H54 (cell line): ENCODE measurements at places on chromosomes 11 and 22.

GRCh38 chr22:43995798-43996169 lies 28.3 kb upstream of the PARVB start:
- no peak for DNase-seq

DNA sequence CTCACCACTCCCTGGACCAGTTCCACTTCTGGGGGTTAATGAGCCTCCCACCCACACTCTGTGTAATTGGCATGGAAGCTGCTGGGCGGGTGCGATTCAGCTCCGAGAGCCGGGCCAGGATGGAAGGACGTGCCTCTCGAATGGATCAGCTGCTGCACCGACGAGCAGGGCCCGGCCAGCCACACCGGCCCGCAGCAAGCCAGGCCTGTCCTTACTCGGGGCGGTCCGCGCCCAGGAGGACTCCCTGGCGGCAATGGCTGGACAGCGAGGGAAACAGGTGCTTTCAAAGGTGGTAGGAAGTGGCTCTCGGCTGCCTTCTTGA lies 4.3 kb upstream of the SHISAL1 start:
- no peak for DNase-seq

- no peak for DNase-seq
Observed at GRCh38 chr22:28903080-28903479, 19.7 kb downstream of the ZNRF3 start.

DNA sequence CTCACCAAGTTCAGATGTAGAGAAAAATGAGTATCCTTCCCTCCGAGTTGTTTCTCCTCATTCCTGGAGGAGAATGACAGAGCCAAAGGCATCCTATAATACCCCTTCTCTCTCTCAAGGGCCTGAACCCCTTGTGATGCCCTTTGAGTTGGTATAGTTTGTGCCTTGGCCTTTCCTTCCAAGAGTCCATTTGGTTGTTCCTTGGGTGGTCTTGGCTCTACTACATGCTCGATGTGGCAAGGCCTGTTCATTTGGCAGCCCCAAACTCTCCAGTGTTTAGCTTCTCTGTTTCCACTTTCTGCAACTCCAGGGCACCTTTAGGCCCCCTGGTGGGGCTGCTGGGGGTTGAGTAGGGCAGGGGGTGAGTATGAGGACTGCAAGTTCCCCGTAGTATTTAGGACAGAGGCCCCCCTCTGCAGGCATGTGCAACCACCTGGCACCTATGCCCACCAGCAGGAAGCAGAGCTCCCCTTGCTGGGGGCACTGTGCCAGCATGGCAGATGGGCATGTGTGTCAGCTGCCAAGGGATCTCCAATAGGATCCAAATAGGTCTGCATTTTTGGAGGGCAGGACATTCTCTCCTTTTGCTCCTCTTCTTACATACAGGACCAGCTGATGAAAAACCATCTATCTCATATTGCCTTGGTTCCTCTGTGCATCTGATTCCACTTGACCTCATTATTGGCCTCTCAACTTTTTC lies 217.2 kb upstream of the CADM1 start:
- DNase-seq = no peak

DNA sequence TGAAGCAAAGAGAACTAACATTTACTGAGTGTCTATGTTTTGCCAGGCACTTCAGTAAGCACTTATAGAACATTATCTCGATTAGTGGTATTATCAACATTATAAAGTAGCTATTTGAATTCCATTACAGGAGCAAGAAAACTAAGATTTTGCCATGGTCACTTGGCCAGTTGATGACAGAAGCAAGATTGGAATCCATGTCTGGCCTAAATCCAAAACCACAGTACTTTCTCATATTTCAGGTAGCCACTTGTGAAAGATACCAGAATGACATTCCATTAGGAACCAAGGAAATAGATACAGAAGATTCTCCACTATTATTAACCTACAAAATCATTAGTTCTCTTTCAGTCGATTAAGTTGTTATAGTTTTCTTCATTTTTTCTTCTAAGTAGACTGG lies 691.0 kb upstream of the API5 start:
- no peak for DNase-seq

DNA sequence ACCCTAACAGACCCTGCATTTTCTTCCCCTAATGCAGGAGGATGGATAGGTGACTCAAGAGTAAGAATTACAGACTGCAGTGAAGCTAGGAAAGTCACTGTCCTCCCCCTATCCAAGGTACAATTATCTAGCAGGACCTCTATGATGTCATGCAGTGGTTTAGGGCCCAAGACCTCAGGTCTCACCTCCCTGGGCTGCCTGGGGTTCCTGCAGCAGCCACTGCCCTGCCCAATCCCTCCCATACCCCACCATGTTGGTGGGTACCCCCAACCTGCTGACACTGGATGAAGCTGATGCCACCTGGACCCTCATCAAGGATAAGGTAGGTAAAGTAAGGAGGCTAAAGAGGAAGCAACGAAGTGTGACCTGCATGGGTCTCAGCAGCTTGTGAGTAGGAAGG lies at the start of gene C11orf42:
Gene C11orf42, plus strand, starts transcription at position 192 of the 400 bp plus-strand sequence. Its CDS starts 59 bp downstream, at position 251.
- no peak for DNase-seq

DNA sequence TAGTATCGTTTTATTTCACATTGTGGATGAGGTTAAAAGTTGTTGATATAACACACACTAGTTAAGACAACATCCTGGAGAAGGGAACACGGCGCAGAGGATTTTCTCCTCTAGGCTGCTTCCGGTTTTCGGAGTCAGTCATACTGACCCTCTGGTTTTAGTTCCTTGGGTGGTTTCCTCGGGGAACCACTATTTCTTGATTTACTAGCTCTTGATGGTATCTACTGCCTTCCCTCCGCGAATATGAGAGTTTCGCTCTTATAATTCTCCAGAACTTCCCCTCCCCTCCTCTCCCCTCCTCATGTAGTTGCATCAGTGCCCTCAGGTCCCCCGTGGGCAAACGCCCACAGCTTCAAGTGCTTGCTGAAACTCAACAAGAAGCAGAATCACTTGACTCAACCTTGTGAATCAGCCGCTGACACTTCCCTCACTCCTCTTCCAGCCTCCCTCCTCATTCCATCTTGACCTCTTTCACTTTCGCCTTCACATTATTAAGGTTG lies 15.9 kb upstream of the APOBEC3A start:
- DNase-seq = no peak

- no peak for DNase-seq
Observed at GRCh38 chr11:119964136-119965025, 173.5 kb downstream of the TRIM29 start.

DNA sequence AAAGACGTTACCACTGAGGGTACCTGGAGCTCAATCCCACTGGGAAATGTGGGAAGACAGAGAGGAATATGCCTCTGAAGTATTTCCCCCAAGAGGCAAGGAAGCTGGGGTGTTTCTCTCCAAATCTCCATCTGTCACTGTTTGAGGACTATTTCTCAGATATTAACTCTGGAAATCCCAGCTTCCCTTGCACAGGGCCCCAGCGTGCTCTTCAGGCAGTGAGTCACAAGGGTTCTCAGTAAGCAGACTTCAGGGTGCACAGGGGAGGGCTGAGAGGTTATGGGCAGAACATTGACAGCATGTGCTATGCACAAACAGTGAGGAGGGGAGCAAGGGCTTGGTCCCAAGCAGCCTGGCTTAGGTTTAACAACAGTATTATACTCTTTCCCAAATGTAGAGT lies 60.9 kb upstream of the EED start:
- no peak for DNase-seq

DNA sequence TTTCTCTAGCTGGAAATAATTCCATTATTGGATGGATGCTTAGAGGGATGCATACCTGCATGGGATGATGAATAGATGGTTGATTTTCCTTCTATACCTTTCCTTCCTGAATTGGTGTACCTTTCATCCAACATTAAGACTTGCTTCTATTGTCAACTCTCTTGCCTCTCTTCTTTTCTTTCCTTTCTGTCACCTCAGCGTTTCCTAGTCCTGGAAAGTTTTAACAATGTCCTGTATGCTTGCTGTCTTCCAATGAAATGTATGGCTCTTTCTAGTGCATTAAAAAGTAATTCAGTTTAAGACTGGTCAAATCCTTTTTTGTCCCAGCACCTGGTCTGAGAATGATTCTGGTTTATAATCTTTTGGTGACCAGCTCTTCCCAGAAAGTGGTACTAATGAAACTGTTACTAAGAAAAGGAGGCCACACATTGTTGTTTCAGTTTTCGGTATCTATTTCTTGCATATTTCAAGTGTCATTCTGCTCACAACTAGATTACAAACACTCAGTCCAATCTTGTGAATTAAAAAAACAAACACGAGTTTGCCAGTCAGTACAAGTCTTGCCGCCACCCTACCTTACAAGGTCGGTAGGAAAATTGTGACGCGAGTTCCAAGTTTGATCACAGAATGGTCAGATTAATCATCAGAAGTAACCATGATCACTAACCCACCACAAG lies 8.0 kb downstream of the POU2AF1 start:
- no peak for DNase-seq
